ENCODE measurements at places on chromosomes 1 and 21.

DNA sequence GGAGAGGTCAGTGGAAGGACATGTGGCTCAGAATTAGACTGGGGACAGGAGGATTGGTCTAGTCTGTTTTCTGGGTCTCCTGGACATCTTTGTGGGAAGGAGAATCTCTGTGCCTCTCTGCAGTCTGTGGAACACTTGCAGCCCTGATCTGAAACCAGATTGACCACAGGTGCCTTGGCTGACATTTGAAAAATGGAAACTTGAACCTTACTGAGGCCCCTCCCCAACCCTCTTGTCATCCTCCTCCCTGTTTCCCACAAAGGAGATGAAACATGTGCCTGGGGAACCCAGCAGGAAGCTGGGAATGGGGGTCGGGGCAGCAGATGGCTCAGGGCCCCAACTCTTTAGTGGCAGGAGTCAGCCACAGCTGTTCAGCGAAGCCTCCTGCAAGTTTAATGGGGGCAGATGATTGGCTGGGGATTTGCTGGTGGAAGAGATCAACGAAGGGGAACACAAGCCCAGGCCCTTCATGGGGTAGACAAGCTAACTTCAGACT lies 18.1 kb downstream of the VASH2 start:
- no peak for DNase-seq

DNA sequence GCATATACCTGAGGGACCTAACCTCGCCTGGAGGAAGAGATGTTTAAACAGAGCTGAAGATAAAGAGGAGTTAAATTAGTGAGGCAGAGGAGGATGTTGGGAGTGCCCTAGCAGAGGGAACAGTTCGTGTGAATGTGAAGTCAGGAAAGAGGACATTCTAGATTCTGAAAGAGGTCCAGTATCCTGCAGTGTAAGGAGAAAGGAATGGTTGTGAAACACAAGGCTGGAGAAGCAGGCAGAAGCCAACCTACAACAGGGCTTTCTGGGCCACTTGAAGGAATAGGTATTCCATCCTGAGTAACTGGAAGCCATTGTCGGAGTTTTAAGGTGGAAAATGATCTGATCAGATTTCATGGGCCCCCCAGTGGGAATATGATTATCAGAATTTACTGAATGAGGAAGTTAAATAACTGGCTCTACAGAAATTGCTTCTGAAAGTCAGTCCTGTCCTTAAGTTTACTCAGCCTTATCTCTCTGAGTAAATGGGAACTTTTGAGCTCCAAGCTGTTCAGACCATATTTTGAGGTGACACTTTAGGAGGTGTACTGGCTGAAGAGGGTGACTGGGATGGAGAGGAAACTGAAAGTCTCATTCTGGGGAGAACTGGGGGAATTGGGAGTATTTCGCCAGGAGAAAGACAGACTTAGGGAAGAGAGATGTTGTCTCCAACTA lies 24.4 kb upstream of the FAAH start:
- DNase-seq, result no peak

GRCh38 chr1:73100216-73100615 lies 817.9 kb upstream of the NEGR1 start:
- DNase-seq, result no peak

GRCh38 chr1:44672254-44672955 lies 1.9 kb downstream of the TMEM53 start:
- DNase-seq, result no peak

GRCh38 chr1:222656391-222657155 lies 38.7 kb downstream of the MIA3 start:
- no peak for DNase-seq

DNA sequence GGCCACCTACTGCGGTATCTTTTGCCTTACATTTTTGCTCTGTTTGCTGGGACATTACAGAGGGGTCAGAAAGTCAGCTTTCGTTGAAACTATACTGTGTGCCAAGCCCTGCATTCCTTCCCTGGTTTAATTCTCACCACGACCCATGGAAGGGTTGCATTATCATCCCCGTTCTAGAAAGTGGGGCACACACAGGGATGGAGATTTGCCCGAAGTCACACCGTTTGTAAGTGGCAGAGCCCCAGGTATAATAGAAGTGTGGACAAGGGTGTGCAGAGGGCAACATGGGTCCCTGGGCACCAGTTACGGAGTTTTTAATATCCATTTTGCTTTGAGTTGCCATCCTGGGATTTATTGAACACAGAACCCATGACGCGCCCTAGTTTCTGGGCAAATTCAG lies 11.8 kb downstream of the DMRTB1 start:
- DNase-seq, result no peak
